Neuronal stem cell (in vitro differentiated cells): ENCODE measurements at places on chromosomes 4 and X.
A peak's percentile ranks its signal among the peaks of the same experiment; 100 is the strongest.

DNA sequence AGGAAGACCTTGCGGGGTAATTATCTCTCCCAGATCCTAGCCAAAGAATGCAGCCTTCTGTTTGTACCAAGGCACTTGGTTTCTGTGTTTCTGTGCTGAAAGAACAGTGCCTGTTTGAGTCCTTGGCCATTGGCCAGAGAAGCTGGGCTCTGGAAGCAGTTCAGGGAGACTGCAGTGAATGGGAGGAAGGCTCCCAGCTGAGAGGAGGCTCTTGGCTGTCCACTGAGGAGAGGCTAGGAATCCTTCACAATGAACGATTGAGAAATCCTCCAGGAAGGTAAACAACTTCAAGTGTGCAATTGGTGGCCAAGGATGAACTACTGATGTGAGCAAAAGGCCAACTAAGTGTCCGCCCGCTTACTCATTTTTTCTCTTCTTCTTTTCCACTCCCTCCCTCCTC, 61.3 kb downstream of the HS3ST1 start:
- no peak overlapping the region for H3K4me3 ChIP-seq
- no peaks in the 10 kb centered on the region for H3K27me3 ChIP-seq
- H3K4me1 ChIP-seq = no peaks in the 10 kb centered on the region
- H3K36me3 ChIP-seq = no peaks in the 10 kb centered on the region

DNA sequence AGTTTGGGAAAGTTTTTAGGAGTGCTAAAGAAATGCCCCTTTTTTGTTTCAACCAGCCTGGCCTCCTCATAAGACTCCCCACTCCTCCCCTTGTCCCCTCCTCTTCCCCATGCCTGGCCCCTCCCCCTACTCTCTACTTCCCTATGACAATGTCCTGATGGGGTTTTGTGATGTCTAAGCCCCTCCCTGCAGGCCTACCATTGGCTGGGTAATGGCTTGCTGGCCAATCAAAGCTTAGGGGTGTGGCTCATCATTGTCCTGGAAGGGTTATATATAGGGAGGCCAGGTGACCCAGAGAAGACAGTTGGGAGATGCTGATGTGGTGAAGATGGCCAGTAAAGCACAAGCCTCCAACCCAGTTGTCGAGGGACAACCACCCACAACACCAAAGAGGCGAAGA, 48.2 kb upstream of the PASD1 start:
- H3K4me3 ChIP-seq = no peak overlapping the region
- no peak for DNase-seq
- H3K27ac ChIP-seq = no peak overlapping the region
- no peaks in the 10 kb centered on the region for H3K4me1 ChIP-seq

- no peak overlapping the region for H3K27ac ChIP-seq
- H3K36me3 ChIP-seq = peaks cover 25% of the 10 kb centered on the region
- no peak overlapping the region for H3K4me3 ChIP-seq
These were observed 8.9 kb downstream of the FAT4 start for GRCh38 chr4:125323654-125324053.

GRCh38 chr4:144185086-144185485, 44.6 kb upstream of the GYPA start:
- H3K4me1 ChIP-seq = peaks cover 5% of the 10 kb centered on the region
- no peak overlapping the region for H3K4me3 ChIP-seq
- H3K27me3 ChIP-seq = no peaks in the 10 kb centered on the region
- no peak for DNase-seq

- H3K27me3 ChIP-seq = no peaks in the 10 kb centered on the region
- H3K4me3 ChIP-seq = no peak overlapping the region
- H3K36me3 ChIP-seq = no peaks in the 10 kb centered on the region
- DNase-seq = no peak
These were observed 2.1 kb downstream of the C4orf54 start for GRCh38 chr4:99655308-99656081.

DNA sequence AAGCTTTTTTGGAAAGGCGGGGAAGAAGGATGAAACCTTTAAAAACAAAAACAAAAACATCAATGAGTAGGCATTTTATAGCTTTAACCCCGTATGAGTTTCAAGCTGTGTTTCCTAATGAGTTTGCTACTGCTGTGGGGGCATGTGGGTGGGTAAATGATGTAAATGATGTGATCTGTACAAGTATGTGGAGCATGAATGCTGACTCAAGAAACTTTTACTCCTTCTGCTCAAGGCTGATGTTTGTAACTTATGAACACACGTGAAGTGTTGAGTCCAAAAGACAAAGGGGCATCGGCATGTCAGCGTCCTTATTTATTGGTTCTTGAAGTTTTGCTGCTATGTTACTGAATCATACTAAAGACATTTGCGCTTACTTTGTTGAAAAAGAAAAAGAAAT, 76.9 kb downstream of the CLCN4 start:
- H3K27me3 ChIP-seq = no peaks in the 10 kb centered on the region
- no peak for DNase-seq
- no peaks in the 10 kb centered on the region for H3K36me3 ChIP-seq
- H3K27ac ChIP-seq = no peak overlapping the region
- H3K4me1 ChIP-seq = no peaks in the 10 kb centered on the region
- no peak overlapping the region for H3K4me3 ChIP-seq

GRCh38 chr4:48361012-48361400, 19.7 kb downstream of the SLAIN2 start:
- H3K36me3 ChIP-seq = no peaks in the 10 kb centered on the region
- no peak overlapping the region for H3K4me3 ChIP-seq
- no peak overlapping the region for H3K27ac ChIP-seq
- DNase-seq = no peak

DNA sequence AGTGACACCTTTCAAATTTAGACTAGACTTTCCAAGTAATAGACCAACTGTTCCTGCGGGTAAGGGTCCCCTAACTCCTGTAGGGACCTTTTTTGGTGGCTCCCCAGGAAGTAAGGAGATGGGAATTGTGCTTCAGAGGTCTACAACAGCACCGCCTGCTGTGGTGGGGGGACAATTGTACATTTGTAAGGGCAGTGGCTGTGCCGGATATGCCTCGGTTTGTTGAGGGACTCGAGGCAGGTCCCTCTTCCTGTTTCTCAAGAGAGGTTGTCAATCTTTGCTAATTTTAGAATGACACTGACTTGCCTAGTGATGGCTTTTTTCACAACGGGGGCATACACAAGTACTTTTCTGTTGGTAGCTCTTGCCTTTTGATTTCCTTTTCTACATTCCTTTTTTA, 15.5 kb upstream of the HSD17B11 start:
- DNase-seq = no peak
- no peak overlapping the region for H3K27ac ChIP-seq
- no peak overlapping the region for H3K4me3 ChIP-seq
- H3K4me1 ChIP-seq = peaks cover 9% of the 10 kb centered on the region

DNA sequence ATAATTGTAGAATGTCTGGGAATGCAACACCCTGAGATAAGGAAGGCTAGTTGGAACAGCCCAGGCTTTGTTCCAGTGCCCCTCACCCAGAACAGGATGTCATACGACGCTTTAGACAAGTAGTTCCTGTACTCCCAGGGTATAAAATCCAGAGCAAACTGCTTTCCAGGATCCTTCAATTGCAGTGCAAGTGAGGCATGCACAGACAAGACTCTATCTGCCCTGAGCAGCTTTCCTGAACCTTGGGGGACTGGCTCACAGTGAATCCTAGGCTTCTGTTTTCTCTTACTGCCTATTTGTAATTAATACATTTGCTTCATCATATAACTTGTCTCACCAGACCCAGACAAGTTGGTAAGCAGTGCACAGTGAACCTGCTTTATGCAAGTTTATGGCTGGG, 48.4 kb upstream of the IL9R start:
- no peaks in the 10 kb centered on the region for H3K4me1 ChIP-seq
- no peak for DNase-seq
- no peak overlapping the region for H3K4me3 ChIP-seq
- H3K36me3 ChIP-seq = no peaks in the 10 kb centered on the region
- H3K27ac ChIP-seq = no peak overlapping the region
- no peaks in the 10 kb centered on the region for H3K27me3 ChIP-seq

- no peaks in the 10 kb centered on the region for H3K27me3 ChIP-seq
- no peaks in the 10 kb centered on the region for H3K36me3 ChIP-seq
- H3K27ac ChIP-seq = no peak overlapping the region
- no peak overlapping the region for H3K4me3 ChIP-seq
- H3K4me1 ChIP-seq = peaks cover 2% of the 10 kb centered on the region
- DNase-seq = no peak
These were observed 25.6 kb downstream of the ELF4 start for GRCh38 chrX:130084631-130085237.

- no peak overlapping the region for H3K27ac ChIP-seq
- DNase-seq = no peak
These were observed 109.2 kb upstream of the FAT1 start for GRCh38 chr4:186832906-186833305.

GRCh38 chr4:39808231-39808749, 110.4 kb downstream of the UBE2K start:
- H3K4me1 ChIP-seq = no peaks in the 10 kb centered on the region
- H3K4me3 ChIP-seq = no peak overlapping the region
- H3K27me3 ChIP-seq = no peaks in the 10 kb centered on the region
- no peaks in the 10 kb centered on the region for H3K36me3 ChIP-seq
- no peak for DNase-seq

- no peaks in the 10 kb centered on the region for H3K36me3 ChIP-seq
- no peaks in the 10 kb centered on the region for H3K27me3 ChIP-seq
- peaks cover 6% of the 10 kb centered on the region for H3K4me1 ChIP-seq
- H3K4me3 ChIP-seq = no peak overlapping the region
- no peak overlapping the region for H3K27ac ChIP-seq
These were observed 65.9 kb downstream of the WWC2 start for GRCh38 chr4:183164963-183165362.

- peak overlapping the region; percentile 23 for H3K27ac ChIP-seq
- DNase-seq = no peak
- H3K4me1 ChIP-seq = peaks cover 12% of the 10 kb centered on the region
- no peak overlapping the region for H3K4me3 ChIP-seq
- no peaks in the 10 kb centered on the region for H3K27me3 ChIP-seq
These were observed 45.7 kb downstream of the ATP10D start for GRCh38 chr4:47530801-47531200.

DNA sequence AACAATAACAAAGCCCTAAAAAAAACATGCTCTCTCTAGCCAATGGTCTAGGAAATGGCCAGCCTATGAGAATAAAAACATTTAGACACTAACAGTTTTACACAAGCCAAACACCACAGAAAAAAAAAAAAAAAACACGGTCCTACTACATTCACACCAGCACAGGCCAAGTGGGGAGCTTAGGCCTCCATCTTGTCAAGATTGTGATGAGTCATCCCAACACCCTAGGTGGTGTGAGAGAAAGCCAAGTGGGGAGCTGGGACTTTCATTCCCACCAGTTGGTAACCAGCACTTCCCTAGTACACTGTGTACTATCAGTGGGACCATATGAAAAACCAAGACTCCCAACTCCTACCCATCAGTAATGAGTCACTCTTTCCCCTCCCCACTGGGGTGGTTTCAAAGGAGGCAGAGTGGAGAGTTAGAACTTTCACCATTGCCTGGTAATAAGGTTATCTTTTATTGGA, 95.6 kb downstream of the ADAMTS3 start:
- peaks cover 2% of the 10 kb centered on the region for H3K4me1 ChIP-seq
- H3K27me3 ChIP-seq = no peaks in the 10 kb centered on the region
- no peak overlapping the region for H3K4me3 ChIP-seq
- H3K27ac ChIP-seq = no peak overlapping the region

DNA sequence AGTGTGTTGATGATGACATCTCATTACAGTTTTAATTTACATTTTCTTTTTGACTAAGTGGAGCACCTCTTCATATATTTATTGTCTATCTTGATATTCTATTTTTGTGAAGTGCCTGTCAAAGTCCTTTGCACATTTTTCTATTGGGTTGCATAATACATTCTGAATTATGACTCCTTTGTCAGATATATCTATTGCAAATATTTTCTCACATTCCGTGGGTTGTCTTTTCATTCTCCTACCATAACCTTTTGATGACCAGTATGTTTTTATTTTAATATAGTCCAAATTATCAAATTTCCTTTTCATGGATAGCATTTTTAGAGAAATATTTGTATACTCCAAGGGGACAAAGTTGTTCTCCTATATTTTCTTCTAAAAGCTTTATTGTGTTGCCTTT, 126.4 kb downstream of the PJA1 start:
- no peaks in the 10 kb centered on the region for H3K4me1 ChIP-seq
- no peak overlapping the region for H3K4me3 ChIP-seq
- no peak for DNase-seq

DNA sequence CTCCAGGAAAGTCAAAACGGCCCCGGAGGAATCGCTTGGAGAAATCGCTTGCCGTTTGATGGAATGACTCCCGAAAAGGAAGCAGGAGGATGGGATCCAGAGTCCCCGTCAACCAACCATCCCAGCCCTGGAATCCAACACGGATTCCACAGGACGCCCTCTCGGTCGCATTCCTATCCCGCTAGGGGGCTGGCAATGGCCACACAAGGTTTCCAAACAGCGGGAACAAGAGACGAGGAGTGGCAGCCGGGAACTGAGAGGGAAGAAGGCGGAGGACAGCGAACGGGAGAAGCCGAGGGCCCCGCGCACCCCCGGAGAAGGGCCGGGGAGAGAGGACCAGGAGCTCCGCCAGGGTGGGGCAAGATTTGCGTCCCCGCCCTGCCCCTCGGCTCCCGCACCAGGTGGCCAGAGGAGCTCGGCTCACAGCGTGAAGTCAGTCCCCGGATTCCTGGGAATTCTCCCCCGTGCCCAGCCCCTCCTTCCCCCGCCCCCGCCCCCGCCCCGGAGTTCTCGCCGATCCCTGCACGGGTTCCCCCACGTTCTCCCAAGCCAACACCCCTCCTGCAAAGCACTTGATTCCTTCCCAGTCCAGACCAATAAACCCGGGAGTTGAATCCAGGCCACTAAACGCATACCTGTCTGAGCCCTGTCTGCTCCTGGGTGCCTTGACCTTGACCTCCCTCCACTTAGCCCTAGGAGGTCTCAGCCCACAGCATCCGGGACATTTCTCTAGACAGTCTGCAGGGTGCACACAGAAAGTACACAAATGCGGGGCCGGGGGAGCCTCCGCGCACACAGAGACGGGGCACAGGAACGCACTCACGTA, 1.4 kb downstream of the PDZD4 start:
- DNase-seq = peak; percentile 32
- no peak overlapping the region for H3K27ac ChIP-seq
- H3K27me3 ChIP-seq = peaks cover 17% of the 10 kb centered on the region
- peaks cover 11% of the 10 kb centered on the region for H3K36me3 ChIP-seq

GRCh38 chrX:71118032-71118984, at the start of gene MED12:
TSS of gene MED12 (plus strand) at chrX:71118596. CDS start at chrX:71118755, 159 bp downstream.
- H3K4me3 ChIP-seq = peak within 1 kb of the TSS; percentile 64
- peak within 1 kb of the TSS; percentile 46 for H3K27ac ChIP-seq
- H3K4me1 ChIP-seq = peaks cover 5% of the 10 kb centered on the region
- no peaks in the 10 kb centered on the region for H3K27me3 ChIP-seq
- DNase-seq = peak; percentile 77

- no peak overlapping the region for H3K4me3 ChIP-seq
- no peaks in the 10 kb centered on the region for H3K36me3 ChIP-seq
- no peak for DNase-seq
- H3K4me1 ChIP-seq = no peaks in the 10 kb centered on the region
- H3K27me3 ChIP-seq = no peaks in the 10 kb centered on the region
These were observed 78.8 kb downstream of the EVC2 start for GRCh38 chr4:5629542-5629941.

DNA sequence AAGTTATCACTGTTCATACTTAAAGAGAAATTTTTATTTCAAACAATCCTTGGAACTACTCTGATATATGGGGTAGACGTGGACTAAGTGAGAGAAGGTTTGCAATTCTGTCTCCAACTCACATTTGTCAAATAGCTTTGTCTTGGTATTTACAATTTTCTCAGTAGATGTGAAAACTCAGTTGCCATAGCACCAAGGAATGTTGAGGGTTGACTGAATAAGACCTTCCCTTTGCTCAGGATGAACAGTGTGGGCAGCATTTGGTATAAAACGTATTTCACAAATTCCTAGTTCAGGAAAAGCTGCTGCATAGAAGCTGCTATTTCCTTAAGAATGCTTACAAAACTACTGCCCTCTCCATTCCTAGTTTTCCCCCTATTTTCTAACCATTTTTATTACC, 399.5 kb downstream of the NKX6-1 start:
- H3K4me3 ChIP-seq = no peak overlapping the region
- DNase-seq = peak; percentile 17
- H3K27ac ChIP-seq = no peak overlapping the region
- H3K27me3 ChIP-seq = no peaks in the 10 kb centered on the region
- no peaks in the 10 kb centered on the region for H3K36me3 ChIP-seq
- H3K4me1 ChIP-seq = peaks cover 7% of the 10 kb centered on the region
